ENCODE measurements at places on chromosomes 5 and 9.

DNA sequence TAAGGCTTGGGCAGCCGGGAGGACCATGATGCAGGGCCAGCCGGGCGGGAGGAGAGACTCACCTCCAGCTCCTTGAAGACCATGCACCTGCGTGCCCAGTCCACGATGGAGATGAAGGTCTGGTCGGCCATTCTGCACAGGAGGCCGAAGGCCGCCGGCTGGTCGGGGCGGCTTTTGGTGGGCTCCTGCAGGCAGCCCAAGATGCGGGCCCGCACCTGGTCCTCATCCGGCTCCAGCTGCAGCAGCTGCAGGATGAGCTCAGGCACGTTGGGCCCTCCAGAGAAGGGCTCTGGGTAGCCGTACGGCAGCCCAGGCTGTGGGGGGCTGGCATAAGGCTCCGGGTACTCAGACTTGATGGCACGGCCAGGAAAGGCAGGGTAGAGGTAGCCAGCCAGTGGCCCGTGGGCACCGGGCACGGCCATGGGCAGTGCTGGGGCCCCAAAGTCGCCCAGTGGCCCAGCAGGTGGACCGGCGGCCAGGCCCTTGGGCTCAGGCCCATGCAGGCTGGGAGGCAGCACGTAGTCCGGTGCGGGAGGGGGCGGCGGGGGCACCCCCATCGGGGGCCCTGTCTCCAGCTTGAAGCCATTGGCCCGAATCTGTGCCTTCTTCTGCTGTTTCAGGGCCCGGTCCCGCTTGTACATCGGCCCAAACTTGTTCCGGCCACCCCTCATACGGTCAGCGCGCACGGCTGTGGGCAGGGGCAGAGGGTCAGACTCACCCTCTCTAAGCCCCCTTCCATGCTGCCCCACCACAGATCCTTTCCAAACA lies 7.0 kb downstream of the NR5A1 start:
- DNase-seq: no peak

DNA sequence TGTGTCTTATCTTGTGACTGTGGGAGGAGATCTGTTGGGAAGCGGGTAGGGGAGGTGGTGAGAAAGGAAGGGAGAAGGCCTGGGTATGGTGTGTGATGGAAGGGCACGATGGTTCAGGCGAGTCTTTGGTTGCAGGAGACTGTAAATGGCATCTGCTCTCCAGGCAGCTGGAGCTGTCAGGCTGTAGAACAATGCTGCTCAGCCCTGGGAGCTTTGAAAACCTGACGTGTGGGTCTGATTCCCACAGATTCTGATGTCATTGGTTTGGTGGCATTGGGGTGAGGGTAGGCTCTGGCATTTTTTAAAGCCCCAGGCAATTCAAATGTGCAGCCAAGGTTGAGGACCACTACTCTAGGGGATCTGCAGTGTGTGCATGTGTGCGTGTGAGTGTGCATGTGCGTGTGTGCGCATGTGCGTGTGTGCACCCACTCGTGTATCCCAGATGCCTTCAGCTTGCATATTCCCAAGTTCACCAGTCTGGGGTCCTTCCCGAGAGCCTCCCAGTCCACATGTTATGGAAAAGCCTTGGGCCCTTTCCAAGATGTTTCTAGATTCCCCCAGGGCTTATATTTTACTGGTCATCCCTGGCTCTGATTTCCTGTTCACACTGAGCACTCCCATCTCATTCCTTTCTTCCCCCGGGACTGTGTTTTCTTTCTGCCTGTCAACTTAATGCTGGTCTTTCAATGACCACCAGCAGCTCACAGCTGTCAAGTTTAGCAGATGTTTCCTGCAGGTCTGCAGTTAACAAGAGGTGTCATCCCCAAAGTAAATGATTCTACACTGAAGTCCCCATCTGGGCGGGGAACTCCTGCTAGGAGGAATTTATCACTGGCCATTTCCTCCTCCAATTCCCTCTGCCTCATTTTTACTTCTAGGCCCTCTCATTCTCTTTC lies 34.0 kb downstream of the BOD1 start:
- no peak for DNase-seq

- DNase-seq: no peak
Measured at GRCh38 chr9:88216126-88216995, 78.1 kb upstream of the SPATA31C2 start.

DNA sequence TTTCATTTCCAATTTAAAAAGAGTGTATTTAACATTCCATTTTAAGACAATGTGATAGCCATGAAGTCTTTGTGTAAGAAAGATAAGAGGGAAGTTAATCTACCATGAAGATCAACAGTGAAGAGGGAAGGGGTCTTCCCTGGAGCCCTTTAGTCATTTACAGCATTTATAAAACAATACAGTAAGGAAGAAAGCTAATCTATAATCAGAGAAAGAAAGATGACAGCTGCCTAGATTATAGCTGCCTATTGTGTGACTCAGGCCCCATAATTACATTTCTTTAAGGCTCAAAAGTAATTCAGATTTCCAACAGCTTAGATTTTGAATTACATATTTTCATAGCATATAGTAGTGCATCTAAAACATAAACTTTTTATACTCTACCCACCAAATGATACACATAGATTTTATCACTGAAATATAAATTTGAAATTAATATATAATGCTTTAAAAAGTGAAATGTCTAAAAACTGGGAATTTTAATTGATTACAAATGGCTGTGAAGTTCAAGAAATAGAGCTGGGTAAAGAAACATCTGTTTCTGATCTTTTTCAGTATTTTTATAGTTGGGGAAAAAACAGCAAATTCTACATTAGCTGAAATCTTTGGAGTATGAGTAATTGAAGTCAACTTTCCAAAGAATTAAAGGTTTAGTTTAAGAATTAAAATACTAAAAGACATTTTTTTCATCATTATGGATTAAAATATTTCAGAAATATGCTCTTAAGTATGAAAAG lies 89.6 kb downstream of the RIC1 start:
- DNase-seq: no peak

DNA sequence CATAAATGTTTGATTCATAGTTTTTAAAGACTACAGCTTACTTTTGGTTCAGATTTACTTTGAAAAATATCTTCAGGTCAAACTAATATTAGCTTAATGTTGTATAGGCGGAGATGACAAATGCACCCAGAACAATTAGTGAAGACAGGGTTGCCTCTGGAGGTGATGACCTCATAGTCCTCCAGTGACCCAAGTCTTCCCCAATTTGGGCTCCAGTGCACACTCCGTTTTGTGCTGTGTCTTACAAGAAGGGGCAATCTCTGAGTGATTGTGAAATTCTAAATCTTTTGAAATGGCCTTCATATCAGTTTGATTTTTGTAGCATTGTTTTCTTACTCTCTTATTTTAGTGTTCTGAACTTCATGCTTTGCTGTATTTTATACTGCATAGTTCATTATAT lies 57.6 kb downstream of the DENND4C start:
- no peak for DNase-seq

GRCh38 chr5:168457542-168457941 lies 28.7 kb upstream of the RARS1 start:
- DNase-seq: no peak

GRCh38 chr9:137534256-137535119 lies 15.7 kb downstream of the PNPLA7 start:
- no peak for DNase-seq

GRCh38 chr5:33936004-33936380 lies 194 bp upstream of the RXFP3 start:
- DNase-seq: peak; percentile 49

- DNase-seq: no peak
Measured at GRCh38 chr5:137738947-137739346, 3.1 kb upstream of the KLHL3 start.

GRCh38 chr9:33229359-33230114 lies 10.4 kb upstream of the SPINK4 start:
- DNase-seq: no peak
